NCI-H1092 treated with DMSO at 0.1 percent for 48 hours (cell line): ENCODE measurements at places on chromosomes 1 and 21.

DNA sequence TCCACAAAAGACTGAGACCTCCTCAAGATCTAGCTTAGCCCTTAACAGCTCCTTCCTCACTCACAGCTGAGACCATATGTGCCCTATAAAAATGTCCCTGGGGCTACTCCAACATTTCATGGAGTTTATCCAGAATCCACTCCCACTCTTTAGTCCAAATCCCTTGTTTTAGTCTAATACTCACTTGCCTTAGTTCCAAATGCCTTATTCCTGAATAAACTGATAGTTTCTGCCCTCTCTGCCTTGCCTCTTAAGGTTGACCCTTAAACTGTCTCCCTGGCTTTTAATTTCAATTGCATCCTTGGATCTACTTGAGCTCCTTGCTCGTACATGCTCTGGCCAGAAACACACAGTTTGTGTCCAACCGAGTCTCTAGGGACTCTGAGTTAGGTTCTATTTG lies 47.3 kb upstream of the LYPLAL1 start:
- DNase-seq, result no peak

- DNase-seq, result no peak
These were observed 16.8 kb upstream of the CD58 start for GRCh38 chr1:116587501-116588227.

- no peak for DNase-seq
These were observed 457.0 kb downstream of the USP25 start for GRCh38 chr21:16186742-16187141.

GRCh38 chr1:29389533-29390041 lies 153.3 kb downstream of the PTPRU start:
- DNase-seq, result no peak

DNA sequence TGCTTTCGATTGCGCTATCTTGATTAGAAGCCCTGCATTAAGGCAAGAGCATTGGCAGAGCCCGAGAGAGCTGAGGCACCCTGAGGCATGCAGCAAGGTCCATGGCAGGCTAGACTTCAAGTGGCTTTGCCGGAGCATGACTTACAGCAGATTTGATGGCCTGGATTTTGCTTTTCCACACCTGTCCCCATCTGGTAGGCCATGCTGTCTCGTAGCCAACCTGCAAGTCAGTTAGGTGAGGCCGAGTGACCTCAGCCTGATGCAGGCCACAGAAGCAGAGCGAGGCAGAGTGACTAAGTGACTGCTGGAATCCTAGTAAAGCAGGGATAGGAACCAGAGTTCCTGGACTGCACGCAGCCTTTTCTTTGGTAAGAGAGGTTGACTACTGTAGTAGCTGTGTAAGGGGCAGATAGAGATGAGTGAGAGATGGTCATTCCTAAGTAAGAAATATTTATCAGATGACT lies 148.9 kb downstream of the PBX1 start:
- DNase-seq, result no peak

- DNase-seq, result no peak
These were observed 55.7 kb downstream of the C21orf91 start for GRCh38 chr21:17763288-17764037.

DNA sequence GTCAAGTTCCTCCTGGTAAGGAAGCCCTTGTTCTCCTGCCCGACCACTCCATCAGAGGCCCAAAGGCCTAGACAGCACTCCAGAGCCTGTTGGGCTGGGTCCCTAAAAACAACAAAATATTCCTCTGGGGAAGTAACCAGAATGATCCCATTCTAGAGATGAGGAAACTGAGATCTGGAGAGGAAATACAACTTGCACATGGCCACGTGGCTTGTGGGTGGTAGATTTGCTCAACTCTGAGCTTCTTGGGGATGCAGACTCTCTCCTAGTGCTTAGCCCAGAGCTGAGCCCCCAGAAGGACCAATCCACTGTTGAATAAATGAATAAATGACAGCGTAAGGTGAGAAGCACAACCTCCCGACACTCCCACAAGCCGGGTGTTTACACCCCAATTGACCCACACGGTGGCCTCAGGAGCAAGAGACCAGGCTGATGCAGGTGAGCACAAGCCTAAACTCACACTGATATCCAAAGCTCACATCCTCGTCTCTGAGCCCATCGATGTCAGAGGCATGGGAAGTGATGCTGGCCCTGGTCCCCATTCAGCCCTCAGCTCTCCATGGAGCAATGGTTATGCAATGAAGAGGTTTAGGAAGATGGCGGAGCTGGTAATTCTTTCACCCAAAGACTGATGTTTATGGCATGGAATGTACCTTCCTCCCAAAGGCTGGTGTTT lies 172.5 kb upstream of the EDN2 start:
- no peak for DNase-seq

- DNase-seq, result no peak
These were observed 6.8 kb downstream of the TP73 start for GRCh38 chr1:3659093-3659492.

DNA sequence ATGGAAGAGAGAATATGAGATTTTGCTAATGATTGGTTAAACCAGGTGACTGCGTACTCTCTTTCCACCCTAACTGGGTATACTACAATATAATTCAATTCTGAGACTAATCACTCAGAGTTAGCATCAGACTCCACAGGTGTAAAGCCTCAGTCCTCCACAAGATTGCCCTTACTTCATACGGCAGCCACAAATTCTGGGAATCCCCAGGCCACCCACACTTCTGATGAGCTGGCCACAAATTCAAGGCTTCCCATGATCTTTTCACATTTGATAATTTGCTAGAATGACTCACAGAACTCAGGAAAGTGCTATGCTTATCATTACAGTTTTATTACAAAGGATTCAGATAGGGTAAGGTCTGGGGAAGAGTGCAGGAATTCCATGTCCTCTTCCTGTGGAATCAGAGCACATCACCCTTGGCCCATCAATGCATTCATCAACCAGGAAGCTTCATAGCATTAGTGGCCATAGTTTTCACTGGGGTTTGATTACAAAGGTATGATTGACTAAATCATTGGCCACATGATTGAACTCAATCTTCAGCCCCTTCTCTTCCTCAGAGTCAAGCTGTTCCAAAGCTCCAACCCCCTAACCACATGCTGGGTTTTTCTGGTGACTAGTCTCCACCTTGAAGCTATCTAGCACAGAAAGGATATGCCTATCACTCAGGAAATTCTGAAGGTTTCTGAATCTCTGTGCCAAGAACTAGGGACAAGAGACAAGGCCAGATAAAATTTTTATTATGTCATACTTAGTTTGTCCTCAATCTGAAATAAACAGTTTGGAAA lies 131.7 kb downstream of the HHIPL2 start:
- DNase-seq, result no peak

GRCh38 chr1:171780583-171781175 lies 781 bp upstream of the METTL13 start:
- no peak for DNase-seq

- DNase-seq, result no peak
These were observed 241.0 kb upstream of the SNX7 start for GRCh38 chr1:98420376-98421084.

DNA sequence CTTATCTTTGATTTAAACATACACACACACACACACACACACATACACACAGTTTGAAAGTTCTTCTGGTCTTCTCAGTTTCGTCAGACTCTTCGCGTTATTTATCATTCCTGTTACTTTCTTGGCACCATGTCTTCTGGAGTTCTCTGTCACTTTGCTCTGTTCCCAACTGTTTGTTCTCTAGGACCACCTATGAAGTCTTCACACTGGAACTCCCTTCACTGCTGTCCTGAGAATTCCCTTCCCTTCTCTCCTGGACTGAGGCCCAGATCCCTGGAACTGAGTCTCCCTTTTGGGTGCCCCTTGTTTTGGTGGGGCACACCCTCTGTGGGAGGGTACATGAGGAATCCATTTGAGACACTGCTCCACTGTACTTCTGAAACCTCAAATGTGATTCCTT lies 30.5 kb downstream of the ALG14 start:
- DNase-seq, result no peak

DNA sequence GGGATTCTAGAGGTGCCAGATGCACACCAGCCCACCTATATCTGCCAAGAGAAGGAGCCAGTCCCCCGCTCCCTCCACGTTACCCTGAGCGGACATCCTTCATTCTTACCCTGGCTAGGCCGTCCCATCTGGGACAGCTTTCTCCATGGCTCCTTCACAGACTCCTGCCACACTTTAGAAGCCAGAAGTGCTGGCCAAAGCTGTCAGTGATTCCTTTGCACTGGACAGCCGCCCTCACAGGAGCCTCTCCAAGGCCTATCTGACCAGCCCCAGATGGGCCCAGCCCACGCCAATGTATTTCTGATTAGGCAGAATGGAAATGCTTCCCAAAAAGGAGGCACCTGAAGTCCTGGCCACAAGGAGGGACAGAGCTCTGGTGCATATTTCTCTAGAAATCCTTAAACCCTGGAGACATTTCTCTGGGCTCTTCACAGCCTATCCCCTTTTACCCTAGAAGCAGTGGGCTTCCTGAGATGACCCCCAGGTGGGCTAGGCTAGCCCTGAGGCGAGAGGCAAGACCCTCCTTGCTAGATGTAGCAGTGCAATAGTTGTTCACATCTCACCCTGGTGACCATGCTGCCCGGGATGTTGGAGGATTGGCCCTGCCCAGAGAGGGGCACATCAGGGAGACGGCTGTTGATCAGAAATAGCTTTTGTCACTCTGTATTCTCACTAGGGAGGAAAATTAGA lies 44.1 kb downstream of the RASSF5 start:
- no peak for DNase-seq

DNA sequence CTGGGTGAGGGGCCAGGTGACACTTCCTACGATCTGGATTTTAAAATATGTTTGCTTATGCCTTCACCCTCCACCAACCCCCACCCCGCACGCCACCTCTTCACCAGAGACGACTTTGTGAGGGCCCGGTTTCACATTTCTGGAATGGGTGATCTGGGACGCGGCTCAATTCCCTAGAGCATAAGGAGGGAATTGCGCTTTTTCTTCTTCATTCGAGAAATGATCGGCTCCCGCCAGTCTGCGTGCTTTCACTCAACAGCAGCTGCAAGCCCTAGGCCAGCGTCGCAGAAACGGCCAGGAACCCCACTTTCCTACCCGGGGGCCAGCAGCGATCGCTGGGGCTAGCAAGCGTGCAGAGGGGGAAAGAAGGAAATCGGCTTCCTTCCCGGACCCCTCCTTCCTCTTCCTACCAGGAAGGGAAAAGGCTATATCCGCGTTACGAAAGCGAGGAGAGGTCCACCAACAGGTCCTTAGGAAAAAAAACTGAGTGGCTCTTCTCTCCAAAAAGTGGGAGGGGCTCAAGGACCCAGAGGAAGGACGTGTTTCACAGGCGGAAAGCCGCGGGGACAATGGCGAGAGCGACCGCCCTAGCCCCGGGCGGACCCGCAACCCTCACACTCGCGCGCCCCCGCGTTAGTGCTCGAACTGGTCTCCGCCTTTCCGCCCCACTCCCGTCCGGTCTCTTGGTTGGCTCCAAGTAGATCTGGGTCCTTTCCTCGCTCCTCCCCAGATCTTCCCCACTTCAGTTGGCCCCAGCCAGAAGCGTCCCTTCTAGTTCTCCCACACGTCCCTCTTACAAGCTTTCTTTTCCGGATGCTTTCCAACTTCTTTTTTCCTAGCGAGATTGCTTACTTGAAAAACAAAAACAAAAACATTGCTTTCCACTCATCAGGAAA lies 1.1 kb upstream of the ADAMTS1 start:
- DNase-seq, result no peak

- DNase-seq, result no peak
These were observed 248.2 kb downstream of the ZNF648 start for GRCh38 chr1:181813266-181813665.

DNA sequence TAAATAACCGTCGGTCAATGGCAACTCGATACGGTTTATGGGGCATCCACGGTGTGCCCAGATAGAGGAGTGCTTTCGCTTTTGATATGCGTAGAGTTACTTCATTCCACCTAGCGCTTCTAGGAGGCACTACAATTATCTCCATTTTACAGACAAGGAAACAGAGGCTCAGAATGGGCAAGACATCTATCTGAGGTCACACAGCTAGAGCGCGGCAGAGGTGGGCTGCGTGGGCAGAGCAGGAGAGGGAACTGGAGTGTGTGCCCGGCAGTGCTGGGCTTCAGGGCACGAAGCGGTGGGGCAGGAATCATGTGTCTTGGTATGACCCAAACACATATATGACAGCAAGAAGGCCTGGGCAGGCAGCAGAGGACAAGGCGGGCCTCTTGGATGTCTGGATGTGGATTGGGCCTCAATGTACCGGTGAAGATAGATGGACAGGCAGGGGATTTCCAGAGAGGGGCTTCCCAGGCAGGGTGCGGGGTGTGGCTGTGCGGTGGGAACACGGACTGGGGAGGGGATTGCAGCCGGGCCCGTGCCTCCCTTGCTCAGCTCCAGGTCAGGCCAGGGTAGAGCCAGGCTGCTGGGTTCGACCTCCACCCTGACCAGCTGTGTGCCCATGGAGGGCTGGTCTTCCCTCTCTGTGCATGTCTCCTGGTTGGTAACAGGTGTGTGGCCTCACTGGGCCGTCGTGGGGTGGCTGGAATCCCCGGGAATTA lies 21.2 kb downstream of the TP73 start:
- no peak for DNase-seq

DNA sequence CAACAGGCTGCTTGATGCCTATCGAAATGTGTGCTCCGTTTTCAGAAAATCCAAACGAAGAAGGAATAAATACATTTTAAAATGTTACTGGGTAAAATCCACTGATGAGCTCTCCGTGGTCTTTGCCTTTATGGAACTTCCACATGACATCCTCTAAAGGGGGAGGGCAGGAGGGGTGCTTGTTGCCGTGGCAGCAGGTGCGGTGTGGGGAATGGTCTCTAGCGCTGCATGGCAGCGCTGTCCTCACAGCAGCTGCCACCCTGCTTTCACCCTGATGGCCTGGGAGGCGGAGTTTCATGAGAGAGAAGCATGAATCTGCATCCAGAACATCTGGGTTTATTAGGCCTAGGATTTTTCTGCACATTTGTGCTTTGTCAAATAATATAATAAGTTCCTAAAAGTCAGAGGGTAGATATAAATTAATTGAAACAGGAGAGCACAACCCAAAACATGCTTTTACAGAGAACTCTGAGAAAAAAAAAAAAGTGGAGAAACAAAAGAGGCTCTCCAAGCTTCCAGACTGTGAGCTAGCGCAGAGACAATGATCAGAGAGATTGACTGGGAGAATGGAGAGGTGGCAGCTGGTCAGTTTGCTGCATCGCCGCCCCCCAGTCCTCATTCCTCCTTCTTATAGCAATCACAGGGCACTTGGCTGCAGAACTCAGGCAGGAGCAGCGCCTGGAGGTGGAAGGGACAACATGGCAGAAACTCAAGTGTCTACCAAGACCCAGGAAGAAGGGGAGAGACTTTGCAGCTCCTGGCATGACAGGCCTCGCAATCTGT lies 228.6 kb downstream of the DSCAM start:
- DNase-seq, result peak; percentile 71

GRCh38 chr1:60073605-60074278 lies at the start of gene C1orf87:
C1orf87 (minus strand) TSS chr1:60073770; CDS start chr1:60072643, 1,127 bp downstream.
- DNase-seq, result no peak

- DNase-seq, result no peak
These were observed 60.7 kb upstream of the ITPKB start for GRCh38 chr1:226799634-226800281.
